CD4-positive, alpha-beta T cell treated with Interleukin-4 for 1 hour (primary cell): ENCODE measurements at places on chromosomes 2 and 18.

GRCh38 chr2:98487806-98488189 lies 43.1 kb downstream of the INPP4A start:
- peak; percentile 69 for DNase-seq

- DNase-seq = no peak
Measured at GRCh38 chr2:32623311-32623706, 4.5 kb upstream of the TTC27 start.

- DNase-seq = no peak
Measured at GRCh38 chr2:109434351-109434750, 179.4 kb downstream of the SEPTIN10 start.

- DNase-seq = no peak
Measured at GRCh38 chr18:22552254-22552653, 134.5 kb upstream of the CTAGE1 start.

- no peak for DNase-seq
Measured at GRCh38 chr2:46114996-46115395, 182.2 kb upstream of the EPAS1 start.

DNA sequence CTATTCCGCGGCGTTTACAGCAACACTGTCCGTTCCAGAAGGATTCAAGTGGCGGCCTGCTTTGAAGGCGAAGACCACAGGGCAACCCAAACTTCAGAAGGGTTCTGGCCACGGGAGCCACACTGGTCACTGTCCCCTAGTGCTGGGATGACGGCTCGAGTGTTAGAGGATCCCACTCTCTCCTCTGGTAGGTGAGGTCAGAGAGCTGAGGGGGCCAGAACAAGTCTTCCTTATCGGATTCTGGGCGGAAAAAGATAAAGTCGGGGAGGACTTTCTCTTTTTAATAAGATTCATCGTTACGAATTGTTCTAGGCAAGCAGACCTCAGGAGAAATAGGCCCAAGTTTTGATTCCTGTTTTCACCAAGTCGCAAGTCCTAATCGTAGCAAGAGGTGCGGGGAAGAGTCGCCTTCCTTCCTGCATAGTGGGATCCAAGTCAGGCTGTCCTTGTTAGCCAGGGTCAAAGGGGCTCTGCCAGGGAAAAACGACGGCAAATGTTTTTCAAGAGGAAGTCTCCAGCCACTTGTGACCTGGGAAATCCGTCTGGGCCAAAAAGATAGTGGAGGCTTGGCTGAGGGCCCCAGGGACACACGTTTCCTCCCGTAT lies 864 bp upstream of the MYL12A start:
- peak; percentile 32 for DNase-seq

- DNase-seq = no peak
Measured at GRCh38 chr2:236086971-236087465, 81.2 kb downstream of the GBX2 start.

- DNase-seq = peak; percentile 58
Measured at GRCh38 chr2:214808981-214809750, at the start of gene BARD1. TSS of gene BARD1 (minus strand) at chr2:214809683. CDS start at chr2:214809569, 114 bp downstream.

DNA sequence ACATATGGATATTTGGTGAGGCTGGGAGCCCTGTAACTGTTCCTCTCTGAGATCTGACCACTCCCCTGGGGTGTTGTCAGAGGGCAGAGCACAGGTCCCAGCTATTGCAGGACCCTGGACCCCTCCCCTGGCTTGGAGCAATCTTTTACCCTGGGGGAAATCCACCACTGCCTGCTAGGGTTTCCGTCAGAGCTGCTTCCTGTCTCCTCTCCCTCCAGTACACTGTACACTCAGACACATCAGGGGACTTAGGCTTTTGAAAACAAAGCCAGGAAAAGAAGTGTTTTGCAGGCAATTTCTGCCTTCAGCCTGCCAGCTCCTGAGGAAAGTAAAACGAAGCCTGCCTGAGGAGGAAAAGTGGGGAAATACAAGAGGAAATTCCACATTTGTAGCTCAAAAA lies 13.2 kb upstream of the CEP68 start:
- DNase-seq = no peak

GRCh38 chr2:65536596-65536995 lies 104.2 kb upstream of the SPRED2 start:
- DNase-seq = no peak

DNA sequence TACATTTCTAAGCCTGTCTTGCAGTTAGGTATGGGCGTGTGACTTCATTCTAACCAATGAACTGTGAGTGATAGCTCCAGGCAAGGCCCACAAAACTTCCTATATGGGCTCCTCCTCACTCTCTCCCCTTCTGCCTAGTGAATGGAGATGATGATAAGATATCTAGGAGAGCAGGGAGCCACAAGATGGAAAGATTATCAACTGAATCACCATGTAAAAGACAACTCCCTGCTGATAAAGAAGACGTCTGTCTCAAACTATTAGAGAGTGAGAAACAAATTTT lies 237.1 kb downstream of the GPD2 start:
- DNase-seq = no peak

- no peak for DNase-seq
Measured at GRCh38 chr2:45904267-45904945, 252.9 kb downstream of the PRKCE start.

DNA sequence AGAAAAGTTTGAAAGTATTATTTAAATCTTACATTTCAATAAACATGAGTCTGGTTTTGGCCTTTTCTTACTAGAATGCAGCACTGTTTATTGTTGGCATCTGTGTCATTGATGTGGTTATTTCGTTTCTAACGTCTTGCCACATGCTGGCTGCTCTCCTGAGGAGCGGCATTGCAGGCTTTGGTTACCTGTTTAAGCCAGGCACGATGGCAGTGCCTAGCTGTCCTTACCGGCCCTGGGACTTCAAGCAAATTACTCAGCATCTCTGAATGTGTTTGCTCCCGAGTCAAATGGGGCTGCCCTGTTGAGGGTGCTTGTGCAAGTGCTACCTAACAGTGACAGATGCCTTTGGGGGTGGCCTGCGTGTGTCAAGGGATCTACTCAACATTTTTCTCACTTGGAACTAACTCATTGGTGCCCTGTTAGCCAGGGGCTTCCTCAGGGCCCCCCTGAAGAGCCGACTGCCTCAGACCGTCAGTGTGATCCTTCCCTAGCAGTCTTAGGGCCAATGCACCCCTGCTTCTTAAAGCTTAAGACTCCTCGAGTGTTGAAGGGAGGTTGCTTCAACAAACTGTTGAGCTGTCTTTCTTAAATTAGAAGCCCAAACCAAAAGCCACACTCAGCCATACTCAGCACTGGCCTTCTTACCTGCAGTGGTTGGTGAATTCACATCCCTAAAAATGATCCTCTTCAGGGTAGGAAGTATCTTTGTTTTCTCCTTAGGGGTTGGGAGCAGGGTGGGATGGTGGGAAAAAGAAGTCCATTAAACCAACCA lies 151.5 kb downstream of the NCK2 start:
- no peak for DNase-seq
